SIG-M5 (cell line): ENCODE measurements at places on chromosomes 5 and 9.

DNA sequence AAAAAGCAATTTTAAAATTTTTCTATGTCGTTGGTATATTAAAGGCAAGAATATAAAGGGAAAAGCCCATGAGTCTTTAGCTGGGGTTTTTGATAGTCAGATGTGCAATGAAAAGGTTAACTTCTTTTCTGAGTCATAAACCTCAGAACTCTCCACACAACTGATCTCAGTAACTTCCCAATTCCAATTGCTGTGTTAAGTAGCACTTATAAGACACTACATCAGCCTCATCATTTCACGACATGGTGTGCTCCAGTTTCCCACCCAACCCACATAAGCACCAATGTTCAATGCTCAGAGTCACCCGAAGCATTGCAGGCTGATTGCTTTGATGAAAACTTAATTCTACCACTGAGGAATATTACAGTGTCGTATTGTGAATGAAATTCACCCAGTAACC lies 155.8 kb downstream of the TSSK1B start:
- peak; percentile 20 for DNase-seq

- no peak for DNase-seq
Observed at GRCh38 chr9:68473790-68474189, 66.9 kb downstream of the TMEM252 start.

- no peak for DNase-seq
Observed at GRCh38 chr5:89011778-89012711, 129.1 kb upstream of the MEF2C start.

- DNase-seq = no peak
Observed at GRCh38 chr9:111186021-111186530, 143.9 kb downstream of the OR2K2 start.

DNA sequence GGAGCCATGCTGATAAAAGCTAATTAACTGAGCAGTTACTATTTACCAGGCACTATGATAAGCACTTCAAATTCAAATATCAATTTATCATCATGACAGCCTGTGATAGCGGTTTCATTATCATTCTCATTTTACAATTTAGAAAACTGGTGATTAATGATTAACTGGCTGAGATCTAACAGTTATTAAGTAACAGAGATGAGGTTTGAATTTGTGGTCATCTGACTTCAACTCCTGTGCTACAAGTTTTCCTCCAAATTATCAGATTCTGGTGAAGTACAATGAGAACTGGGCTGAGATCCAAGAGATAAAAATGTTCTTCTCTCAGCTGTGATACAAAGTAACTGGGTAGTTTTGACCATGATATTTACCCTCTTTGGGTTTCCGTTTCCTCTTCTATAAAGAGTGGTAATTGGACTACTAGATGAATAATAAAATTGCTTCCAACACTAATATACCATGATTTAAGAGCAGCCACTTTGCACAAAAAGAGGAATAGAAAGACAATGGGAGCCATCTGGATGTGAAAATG lies 74.5 kb upstream of the CCNG1 start:
- DNase-seq = no peak

GRCh38 chr5:71923755-71924154 lies 183.5 kb upstream of the MAP1B start:
- DNase-seq = no peak

GRCh38 chr9:38051780-38052546 lies 17.1 kb downstream of the SHB start:
- DNase-seq = no peak

DNA sequence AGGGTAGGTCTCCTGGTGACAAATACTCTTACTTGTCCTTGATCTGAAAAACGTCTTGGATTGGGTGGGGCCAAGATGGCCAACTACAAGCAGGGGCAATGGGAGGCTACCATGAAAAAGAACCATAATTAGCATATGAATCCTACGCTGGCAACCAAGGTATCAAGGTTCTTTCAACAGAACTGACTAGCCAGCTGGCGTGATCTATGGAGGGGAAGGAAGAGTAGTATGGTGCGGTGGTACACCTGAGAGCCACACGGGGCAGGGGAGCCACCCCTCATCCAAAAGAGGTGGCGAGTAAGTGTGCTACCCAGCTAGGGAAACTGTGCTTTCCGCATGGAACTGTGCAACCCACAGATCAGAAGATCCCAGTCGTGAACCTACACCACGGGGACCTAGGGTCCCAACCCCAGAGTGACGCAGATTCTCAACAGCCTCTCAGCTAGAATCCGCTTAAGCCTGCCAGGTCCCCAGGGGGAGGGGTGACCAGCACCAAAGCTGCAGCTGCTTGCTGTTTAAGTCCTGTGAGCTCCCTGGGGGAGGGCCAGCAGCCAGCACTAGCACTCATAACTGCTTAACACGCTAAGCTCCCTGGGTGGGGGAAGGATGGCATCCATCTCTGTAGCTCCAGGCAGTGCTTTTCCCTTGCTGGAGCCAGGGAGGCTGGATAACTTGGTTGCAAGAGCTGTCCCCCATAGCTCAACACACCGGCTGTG lies 334.8 kb downstream of the FBXL17 start:
- DNase-seq = no peak

DNA sequence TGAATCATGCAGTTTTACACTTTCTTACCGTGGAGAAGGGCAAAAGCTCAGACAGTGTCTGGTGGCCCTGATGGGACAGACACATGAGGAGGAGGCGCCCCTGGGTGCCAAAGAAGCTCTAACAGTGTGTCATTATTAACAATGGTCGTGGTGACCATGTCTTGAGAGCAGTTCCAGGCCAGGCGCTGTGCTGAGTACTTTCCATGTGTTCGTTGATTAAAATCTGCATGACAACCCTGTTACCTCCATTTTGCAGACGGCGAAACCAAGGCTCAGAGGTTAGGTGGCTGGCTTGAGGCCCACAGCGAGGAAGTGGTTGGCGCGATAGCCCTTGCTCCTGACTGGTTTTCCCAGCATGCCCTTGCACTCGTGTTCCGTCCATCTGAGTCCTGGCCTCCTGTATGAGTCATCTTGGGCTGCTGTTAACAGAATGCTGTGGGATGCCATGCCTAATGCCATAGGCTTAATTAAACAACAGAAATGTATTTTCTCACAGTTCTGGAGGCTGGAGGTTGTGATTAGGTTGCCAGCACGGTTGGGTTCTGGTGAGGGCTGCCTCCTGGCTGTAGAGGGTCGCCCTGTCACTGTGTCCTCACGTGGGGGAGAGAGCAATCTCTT lies 92.0 kb downstream of the AMBP start:
- no peak for DNase-seq
